Activated naive CD4-positive, alpha-beta T cell treated with Interleukin-2 at 50 U/mL for 16 hours (primary cell): ENCODE measurements at places on chromosomes 1 and 21.

- DNase-seq, result no peak
Measured at GRCh38 chr21:32044205-32045180, 171.7 kb downstream of the HUNK start.

GRCh38 chr1:107900090-107900945 is 64.7 kb downstream of the VAV3 start:
- no peak for DNase-seq

DNA sequence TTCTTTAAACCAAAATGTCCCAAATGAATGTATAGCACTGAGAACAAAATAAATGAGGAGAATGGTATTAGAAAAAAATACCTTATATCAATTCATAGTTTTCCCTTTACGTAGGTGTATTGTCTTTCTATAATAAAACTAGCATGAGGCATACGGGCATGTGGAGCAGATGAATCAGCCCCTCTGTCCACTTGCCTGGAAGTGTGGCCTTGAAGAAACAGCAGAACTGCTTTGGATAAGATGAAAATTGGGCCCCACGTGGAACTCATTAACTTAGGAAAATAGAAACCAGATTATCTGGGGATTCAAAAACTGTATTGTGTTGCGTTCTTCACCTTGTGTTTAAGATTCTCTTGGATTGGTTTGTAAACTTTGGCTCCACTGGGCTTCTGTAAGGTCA is 356.8 kb upstream of the B3GALT2 start:
- DNase-seq, result no peak

GRCh38 chr1:93694819-93695218 is 13.2 kb upstream of the BCAR3 start:
- no peak for DNase-seq

DNA sequence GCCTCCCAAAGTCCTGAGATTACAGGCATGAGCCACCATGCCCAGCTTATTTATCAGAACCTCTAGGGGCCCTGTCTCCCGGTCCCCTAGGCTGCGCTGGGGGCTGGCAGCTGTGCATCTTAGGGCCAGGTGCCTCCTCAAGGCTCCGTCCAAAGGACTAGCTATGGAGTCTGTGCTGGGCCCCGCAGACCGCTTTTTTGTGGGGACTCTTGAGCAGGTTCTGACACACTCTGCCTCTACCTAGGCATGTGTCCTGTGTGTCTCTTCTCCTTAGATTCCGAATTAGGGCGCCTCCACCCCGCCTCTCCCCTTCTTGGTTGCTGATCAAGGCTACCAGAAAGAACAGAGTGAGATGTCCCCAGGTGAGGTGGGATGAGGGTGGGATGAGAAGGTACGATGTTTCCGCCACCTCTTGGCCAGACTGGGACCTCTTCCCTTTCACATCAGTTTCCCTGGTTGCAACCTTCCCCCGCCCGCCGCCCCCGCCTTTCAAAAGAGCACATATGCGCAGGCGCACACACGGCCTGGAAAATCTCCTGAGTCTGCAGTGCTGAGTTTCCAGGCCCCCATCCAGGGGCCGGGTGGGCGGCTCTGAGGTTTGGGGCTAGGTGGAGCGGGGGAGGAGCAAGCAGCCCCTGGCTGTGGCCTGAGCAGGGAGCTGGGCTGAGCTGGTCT is 5.0 kb upstream of the PTPN7 start:
- peak; percentile 63 for DNase-seq

GRCh38 chr1:53413175-53414001 is 45.8 kb upstream of the DMRTB1 start:
- peak; percentile 63 for DNase-seq

DNA sequence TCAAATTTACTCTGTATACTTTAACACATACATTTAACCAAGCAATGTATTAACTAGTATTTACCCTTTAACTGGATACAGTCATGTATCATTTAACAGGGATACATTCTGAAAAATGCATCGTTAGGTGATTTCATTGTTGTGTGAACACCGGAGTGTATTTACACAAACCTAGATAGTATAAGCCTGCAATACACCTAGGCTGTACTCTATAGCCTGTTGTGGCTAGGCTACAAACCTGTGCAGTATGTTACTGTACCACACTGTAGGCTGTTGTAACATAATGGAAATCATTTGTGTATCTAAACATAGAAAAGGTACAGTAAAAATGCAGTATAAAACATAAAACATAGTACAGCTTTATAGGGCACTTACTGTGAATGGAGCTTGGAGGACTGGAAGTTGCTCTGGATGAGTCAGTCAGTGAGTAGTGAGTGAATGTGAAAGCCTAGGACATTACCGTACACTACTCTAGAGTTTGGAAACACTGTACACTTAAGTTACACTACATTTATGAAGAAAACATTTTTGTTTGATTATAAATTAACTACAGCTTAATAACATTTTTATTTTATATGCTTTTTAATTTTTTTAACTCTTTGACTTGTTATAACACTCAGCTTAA is 21.3 kb downstream of the RGS4 start:
- no peak for DNase-seq

DNA sequence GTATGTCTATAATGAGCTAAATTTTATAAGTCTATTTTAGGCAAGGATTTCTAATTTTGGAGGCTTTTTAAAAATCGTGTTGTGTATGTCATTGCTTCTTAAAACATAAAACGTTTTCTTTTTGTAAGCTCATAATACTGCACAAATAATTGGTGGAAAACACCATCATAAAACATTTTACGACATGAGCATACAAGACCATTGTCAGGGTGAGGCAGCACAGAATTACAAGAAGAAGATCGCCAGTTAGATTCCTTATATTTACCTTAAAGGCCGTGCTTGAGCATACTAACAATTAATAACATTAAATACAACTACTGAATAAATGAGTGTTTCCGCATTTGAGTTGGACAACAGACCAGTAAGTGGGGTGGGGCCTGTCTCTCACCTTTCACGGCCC is 19.1 kb upstream of the LMX1A start:
- no peak for DNase-seq

- DNase-seq, result no peak
Measured at GRCh38 chr21:40215941-40216340, 348.7 kb downstream of the PCP4 start.

DNA sequence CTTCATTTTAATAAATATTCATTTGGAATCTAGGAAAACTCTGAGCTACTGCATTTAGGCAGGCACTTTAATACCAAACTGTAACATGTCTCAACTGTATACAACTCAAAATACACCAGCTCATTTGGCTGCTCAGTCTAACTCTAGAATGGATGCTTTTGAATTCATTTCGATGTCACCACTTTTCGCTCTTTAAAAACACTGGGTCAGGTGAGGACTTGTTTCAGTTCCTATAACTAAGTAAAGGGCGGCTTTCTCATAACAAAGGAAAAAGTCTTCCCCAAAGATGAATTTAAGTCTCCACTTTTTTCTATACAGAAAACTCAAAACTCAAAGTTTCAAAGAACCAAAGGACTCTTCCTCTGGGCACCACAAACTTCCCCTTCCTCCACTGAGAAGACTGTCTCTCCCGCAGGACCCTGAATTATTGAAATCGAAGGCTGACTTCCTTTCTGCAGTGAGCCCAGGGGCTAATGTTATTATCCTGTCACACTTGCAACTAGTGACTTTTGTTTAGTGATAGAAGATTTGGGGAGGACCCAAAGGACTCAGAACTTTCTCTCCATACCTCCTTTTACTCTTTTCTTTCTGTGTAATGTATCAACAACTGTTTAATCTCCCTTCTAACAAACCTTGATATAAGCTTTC is 9.7 kb upstream of the DHX9 start:
- no peak for DNase-seq

- no peak for DNase-seq
Measured at GRCh38 chr1:24190983-24191461, 3.9 kb upstream of the IFNLR1 start.

DNA sequence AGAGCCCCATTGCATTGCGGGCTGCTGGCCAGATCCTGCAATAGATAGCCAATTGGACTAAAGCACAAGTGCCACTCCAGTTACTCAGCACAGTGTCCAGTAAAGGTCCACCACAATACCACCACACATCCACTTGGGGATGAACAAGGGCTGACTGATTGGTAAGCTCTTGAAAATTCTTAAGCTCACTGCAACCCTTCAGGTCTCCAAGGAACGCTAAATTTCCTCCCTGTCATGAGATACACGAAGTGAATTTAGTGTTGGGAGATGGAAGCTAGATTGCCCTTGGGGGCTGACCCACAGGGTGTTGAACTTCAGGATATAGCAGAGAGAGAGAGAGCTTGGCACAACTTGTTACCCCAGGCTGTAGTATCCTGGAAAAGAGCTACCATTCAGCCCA is 9.8 kb upstream of the AADACL3 start:
- no peak for DNase-seq

DNA sequence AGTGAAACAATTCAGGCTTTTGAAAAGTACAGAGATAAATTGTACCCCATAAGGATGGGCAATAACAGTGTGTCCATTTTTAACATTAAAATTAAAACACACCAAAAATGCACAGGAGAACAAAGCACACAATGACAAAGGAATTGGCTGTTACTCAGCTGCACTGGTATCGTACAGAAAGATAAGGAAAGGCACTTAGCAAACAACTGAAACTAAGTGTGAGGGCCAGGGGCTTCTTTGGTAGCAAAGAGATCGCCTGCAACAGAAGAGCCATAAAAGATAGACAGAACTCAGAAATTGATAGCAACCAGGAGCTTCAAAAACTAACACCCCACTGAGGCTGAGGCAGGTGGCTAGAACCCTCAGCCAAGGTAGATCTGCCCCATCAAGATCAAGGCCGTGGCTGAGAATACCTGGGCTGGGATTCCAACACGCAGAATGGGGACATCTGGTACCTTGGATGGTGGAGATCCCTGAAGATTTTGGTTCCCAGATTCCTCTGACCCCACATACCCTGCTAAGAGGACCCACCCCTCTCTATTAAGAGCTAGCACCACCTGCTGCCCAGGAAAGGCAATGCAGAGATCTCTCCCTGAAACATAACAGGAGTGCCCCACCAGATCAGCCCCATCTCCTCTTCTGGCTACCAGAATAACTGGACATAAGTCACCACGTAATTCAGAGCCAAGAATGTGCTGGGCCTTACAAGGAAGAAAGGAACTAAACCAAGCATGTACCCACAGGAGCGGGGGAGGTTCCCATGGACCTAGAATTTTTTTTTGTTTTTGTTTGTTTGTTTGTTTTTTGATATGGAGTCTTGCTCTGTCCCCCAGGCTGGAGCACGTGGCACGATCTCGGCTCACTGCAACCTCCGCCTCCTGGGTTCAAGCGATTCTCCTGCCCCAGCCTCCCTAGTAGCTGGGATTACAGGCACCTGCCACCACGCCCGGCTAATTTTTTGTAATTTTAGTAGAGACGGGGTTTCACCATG is 16.2 kb downstream of the PLEKHO1 start:
- DNase-seq, result peak; percentile 56

DNA sequence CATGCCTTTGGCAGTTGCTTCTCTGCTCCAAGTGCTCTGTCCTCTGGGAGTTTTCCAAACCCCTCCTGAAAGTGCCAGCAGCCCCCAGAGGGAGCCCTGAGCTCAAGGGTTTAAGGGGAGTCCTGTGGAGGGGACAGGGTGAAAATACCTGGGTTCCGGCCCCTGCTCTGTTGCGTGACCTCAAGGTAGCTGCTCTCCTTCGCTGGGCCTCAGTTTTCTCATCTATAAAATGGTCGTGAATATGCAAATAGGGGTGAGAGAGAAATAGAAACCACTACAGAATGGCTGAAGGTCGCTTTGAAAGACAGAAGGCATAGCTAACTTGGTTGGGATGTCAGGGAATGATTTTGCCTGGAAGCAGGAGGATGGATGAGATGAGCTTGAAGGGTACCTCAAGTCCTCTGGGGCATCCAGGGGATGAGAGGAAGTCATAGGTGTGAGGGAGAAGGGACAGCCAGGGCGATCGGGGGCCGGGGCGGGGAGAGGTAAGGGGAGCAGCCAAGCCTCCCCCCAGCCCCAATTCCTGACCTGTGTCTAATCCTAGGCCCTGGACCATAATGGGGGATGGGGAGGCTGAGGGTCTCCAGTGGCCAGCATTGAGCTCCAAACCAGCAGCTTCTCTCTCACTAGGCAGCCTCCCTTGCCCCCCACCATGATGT is 12.4 kb downstream of the IFFO2 start:
- no peak for DNase-seq

DNA sequence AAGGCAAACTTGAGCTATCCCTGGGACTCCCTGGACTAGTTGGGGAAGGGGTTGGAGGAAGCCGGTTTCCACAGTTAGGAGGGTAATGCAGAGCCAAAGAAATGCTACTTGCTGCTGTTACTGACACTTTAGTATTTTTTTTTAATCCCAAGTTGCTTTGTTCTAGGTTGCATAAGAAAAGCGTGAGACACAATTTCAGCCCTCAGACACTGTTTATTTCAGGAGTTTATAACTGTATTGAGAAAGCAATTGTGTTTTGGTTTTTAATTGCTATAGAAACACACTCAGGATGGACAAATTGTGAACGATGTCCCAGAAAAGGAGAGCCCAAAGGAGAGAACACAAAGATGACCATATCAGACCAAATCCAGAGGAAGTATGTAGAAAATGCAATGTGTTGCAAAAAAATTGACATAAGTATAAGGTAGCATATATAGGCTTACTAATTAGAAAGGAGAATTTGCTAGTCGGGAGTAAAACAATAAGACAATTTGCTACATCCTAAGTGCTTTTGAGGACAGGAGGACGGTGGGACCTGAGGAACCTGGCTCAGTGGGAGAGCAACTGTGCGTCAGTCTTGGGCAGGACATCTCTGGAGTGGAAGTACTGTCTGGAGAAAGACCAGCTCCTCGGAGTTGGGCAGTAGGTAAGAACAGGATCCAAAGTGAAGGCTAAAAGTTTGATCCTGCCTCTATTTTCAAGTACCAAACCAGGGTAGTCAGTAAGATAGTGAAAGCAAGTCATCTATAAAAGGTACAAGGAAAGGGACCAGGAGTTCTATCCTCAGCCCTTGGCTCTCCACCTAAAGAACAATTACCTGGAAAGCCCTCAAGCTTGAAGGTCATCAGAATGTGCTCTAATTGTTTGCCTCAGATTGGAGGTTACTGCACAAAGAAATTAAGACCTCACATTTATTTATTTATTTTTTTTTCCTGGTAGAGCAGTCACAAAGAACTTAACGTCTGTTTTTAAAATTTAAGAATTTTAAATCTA is 39.9 kb downstream of the DIPK1A start:
- DNase-seq, result no peak

DNA sequence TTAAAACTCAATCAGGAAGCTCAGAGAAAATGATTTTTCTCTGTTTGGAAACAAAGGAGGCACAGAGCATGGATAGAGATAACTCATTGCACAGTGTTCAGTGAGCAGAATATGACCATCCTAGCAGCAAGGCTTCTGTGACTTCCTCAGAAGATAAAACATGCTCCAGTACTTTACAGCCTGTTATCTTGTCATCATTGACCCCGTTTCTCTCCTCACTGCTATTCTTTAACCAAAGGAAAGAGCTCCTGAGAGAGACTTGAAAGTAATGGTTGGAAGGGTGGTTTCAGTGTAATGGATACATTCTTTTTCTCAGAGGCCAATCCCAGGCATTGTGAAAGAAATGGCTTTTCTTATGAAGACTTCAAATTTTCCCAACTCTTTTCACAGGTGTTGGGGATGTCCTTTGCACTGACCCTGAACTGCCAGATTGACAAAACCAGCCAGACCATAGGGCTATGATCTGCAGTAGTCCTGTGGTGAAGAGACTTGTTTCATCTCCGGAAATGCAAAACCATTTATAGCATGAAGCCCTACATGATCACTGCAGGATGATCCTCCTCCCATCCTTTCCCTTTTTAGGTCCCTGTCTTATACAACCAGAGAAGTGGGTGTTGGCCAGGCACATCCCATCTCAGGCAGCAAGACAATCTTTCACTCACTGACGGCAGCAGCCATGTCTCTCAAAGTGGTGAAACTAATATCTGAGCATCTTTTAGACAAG is 25.9 kb downstream of the CD53 start:
- DNase-seq, result no peak
